ENCODE measurements at places on chromosomes 5 and 9.
A peak's percentile ranks its signal among the peaks of the same experiment; 100 is the strongest.

GRCh38 chr5:156359476-156359875, 32.5 kb downstream of the SGCD start:
- peak; percentile 75 for DNase-seq

- no peak for DNase-seq
Measured at GRCh38 chr9:69168709-69169217, 5.3 kb upstream of the TJP2 start.

- DNase-seq: no peak
Measured at GRCh38 chr5:180791611-180792213, 10.9 kb downstream of the MGAT1 start.

DNA sequence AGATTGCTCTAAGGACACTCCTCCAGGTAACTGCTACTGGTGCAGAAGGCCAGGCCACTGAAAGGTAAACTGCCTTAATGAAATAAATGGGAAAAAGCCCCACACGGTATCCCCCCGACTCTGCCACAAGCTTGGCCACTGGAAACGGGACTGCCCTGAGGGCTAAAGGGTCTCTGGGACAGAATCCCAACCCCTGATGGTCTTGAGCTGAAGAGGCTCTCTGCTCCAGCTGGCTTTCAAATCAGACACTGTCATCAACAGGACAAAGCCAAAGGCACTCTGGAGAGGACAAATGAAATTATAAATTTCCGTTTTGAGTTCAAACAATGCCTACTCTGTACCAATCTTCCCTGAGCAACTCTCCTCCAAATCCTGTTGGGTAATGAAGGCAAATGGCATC, 33.6 kb upstream of the HMGCR start:
- no peak for DNase-seq

GRCh38 chr5:56457887-56458812, 225.0 kb upstream of the ANKRD55 start:
- DNase-seq: peak; percentile 68

- DNase-seq: no peak
Measured at GRCh38 chr5:76682387-76682786, 33.5 kb upstream of the F2R start.

DNA sequence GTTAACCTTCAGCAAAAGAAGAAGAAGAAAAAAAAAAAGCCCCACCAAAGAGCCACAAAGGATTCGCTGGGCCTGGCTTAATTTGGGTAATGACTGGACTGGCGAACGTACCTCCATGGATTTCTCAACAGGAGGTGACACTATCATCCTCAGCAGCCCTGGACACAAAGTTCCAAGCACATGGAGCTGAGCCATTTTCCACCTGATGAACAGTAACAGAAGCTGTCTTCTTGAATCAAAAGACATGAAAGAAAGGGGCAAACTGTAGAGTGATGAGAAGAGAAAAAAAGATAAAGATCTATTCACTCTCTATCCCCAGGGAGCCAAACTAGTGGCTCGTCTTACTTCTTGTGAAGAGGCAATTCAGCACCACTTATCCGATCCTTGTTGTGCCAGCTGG, 150.2 kb upstream of the TRPM3 start:
- DNase-seq: no peak

All from adipocyte (in vitro differentiated cells).